Substantia nigra (tissue), 51 donors: ENCODE measurements at places on chromosomes 5 and 9.

DNA sequence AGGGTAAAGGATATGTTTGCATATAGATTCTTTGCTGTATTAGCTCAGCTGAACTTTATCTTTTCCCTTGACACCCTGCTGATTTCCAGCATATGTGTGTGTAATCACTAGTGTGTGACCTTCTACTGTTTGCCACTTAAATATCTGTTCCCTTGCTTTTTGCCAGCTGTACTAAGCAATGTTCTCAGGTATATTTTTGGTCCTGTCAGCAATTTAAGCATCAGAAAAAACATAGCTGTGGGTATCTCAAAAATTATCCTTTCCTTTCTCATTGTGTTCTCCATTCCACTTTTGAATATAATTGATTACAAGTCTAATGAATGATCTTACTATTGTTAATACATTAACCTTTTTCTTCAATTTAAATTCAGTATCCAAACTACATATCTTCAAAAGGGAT, 59.2 kb upstream of the CDH10 start:
- no peak for DNase-seq

- DNase-seq: peak; percentile 29
Measured at GRCh38 chr9:37676411-37676830, 25.7 kb downstream of the FRMPD1 start.

DNA sequence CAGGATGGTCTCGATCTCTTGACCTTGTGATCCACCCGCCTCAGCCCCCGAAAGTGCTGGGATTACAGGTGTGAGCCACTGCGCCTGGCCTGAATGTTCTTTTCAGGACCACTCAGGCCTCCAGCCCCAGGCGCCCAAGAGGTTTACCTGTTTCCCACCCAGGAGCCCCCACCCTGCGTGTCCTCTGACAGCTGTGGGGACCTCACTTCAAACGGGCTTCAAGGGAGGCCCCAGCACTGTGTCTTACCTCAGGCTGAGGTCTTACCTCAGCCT, 19.1 kb upstream of the SLC6A19 start:
- no peak for DNase-seq

DNA sequence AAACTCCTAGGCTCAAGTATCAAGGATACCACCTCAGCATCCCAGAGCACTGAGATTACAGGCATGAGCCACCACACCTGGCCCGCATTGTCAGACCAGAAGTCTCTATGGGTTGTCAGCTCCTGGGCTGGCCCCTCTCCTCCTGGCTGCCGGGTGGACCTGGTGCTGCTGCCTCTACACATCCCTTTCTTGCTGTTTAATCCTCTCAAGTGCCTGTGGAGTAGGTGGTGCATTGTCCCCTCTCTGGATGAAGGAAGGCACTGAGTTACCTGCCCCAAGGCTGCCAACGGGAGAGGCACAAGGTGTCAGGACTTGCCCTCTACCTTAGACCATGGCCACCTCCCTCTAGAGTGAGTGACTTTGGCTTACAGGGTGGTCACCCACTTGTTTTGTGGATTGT, 37.4 kb downstream of the PHF2 start:
- no peak for DNase-seq

GRCh38 chr9:35923927-35924763, 14.9 kb downstream of the SPAAR start:
- no peak for DNase-seq

GRCh38 chr9:85898332-85898731, 42.6 kb upstream of the NAA35 start:
- DNase-seq: no peak

DNA sequence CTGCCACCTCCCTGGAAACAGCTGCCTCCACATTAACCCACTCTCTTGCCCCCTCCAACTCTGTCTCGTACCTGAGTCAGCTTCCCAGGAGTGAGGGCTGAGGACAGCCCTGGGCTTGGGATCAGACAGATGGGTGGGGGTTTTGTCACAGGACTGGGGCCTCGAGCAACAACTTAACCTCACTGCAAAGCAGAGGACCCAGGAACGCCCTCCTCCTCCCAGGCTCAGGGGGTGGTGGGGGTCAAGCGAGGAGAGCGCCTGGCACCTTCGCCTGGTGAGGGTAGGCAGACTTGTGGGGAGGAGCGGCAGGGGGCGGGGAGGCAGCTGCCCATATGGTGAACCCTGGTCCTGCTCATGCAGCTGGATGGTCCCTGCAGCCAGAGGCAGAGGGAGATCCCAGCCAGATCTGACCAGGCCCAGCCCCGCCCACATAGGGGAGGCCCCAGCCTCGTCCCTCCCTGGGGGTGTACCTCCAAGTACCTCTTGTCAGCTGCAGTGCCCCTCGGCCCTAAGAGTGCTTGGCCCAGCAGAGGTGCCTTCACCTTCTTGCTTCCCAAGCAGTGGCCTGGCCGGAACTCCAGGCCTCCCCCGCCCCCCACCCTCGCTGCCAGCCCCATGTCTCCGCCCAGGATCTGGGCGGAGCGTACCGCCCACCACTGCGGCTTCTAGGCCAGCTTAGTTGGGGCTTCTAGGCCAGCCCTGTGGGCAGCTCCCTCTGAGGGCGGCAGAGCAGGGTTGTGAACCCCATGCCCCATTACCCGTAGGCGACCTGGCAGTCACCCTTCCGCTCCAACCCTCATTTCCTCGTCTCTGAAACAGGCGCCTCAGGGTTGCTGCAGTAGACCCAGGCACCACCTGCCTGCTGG, at the start of gene SARDH:
TSS of gene SARDH (minus strand) at position 579 of the 866 bp plus-strand sequence. CDS start 4,179 bp downstream, outside the sequence.
- no peak for DNase-seq

GRCh38 chr9:84481636-84482218, 141.2 kb upstream of the SLC28A3 start:
- DNase-seq: no peak

DNA sequence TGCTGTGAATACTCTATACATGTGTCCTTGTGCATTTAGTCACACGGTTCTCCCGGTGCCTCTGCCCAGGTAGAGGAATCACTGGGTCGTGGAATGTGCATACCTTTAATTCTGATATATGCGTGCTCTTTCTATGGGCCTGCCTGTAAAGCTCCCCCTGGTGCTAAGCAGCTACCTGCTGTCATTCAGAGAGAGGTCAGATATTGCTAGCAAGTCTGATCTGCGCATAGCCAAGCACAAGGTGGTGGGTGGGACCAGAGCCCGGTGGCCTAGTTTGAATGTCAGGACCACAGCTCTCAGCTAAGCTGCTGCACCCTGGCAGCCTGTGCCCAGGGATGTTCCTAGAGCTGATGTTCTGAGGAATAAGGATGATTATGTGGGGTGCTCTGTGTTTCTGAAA, 33.4 kb downstream of the TJP2 start:
- no peak for DNase-seq

DNA sequence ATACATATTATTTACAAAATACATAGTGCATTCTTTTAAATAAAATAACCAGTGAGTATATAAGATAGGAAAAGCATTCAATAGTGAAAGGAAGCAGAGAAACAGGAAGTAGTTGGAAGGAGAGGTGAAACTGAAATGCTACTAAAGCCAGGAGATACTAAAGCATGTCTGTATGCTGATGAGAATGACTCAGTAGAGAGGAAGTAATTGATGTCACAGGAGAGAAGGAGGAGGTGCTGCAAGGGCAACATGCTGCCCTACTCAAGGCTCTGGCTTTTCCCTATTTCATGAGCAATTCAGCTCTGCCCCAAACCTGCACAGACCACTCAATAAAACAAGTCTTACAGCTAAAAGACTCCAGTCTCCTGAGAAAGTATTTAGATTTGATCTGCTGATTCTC, 108.5 kb upstream of the TXNDC8 start:
- no peak for DNase-seq

- DNase-seq: no peak
Measured at GRCh38 chr5:160486573-160486972, 64.9 kb downstream of the PTTG1 start.
